ENCODE measurements at places on chromosomes 6 and 20. TPM values are rescaled to one million over a fixed set of nuclear protein-coding genes. Genes with fewer than 3 reads are reported as not detected.

DNA sequence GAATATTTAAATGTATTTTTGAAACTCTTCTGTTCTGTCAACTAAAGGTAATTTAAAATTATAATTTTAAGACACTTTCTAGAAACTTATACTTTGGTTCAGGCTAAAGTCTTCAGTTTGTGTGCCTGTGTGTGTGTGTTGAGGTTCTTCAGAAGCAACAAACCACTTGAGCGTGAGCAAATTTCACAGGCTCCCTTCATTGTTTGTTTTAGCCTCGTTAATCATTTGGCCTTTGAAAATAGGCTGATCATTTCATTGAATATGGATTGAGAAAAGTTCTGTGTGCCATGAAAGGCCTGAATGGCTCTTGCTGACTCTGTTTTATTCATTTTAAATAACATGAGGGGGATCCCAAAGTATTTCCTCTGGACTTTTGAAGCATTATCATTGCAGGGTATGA is 420.1 kb downstream of the CDKAL1 start:
- H3K4me1 ChIP-seq, result no peaks in the 10 kb centered on the region

The PI3 gene
- not detected for polyA plus RNA-seq

DNA sequence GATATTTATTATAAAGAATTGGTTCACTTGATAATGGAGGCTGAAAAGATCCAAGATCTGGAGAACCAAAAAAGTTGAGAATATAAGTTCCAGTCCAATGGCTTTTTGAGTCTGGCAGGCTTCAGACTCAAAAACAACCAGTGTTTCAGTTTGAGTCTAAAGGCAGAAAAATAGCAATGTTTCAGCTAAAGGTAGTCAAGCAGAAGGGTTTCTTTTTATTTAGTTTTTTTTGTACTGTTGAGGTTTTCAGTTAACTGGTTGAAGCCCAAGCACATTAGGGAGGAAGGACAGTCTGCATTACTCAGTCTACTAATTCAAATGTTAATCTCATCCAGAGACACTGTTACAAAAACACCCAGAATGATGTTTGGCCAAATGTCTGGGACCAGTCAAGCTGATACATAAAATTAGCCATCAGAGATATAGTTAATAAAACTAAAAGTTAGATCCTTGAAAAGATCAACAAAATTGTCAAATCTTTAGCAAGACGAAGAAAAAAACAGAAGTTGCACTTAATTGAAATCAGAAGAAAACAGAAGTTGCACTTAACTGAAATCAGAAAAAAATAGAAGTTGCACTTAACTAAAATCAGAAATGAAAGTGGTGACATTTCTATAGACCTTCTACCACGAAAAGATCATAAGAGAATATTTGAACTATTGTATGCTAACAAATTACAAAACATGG is 980.3 kb upstream of the FLRT3 start:
- H3K4me3 ChIP-seq, result no peak overlapping the region
- no peak for DNase-seq
- H3K36me3 ChIP-seq, result no peaks in the 10 kb centered on the region
- no peaks in the 10 kb centered on the region for H3K4me1 ChIP-seq

GRCh38 chr20:37529968-37530600 is 2.4 kb upstream of the BLCAP start:
- no peaks in the 10 kb centered on the region for H3K36me3 ChIP-seq
- no peak overlapping the region for H3K27ac ChIP-seq
- H3K4me3 ChIP-seq, result no peak overlapping the region
- H3K27me3 ChIP-seq, result no peaks in the 10 kb centered on the region
- H3K4me1 ChIP-seq, result peaks cover 29% of the 10 kb centered on the region

GRCh38 chr6:42038163-42038562 is 12.2 kb upstream of the TAF8 start:
- peaks cover 80% of the 10 kb centered on the region for H3K4me1 ChIP-seq
- H3K27me3 ChIP-seq, result no peaks in the 10 kb centered on the region
- DNase-seq, result no peak
- H3K4me3 ChIP-seq, result no peak overlapping the region

DNA sequence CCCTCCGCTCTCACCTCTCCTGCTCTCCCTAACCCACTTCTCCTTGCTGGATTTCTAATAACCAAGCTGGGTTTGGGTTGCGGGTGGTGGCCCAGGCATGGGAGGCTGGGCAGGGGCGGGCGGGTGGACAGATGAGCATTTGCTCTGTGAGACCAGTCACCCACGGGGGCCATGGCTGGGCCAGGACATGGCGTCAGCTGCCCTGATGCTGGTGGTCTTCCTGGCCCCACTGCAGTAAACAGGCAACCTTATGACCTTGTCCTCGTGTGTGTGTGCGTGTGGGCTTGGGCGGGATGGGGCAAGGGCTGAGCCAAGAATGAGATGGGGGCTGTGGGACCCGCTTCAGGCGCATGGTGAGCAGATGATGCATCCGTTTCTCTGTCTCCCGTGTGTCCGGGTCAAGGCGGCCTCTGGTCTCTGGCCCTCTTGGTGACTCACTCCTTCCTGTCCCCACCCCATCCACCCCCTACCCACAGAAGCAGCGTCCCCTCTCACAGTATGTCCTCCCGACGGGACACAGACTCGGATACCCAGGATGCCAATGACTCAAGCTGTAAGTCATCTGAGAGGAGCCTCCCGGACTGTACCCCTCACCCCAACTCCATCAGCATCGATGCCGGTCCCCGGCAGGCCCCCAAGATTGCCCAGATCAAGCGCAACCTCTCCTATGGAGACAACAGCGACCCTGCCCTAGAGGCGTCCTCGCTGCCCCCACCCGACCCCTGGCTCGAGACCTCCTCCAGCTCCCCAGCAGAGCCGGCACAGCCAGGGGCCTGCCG is 41.4 kb upstream of the MYL9 start:
- H3K4me3 ChIP-seq, result no peak overlapping the region
- H3K36me3 ChIP-seq, result peaks cover 51% of the 10 kb centered on the region
- H3K4me1 ChIP-seq, result peaks cover 11% of the 10 kb centered on the region
- no peaks in the 10 kb centered on the region for H3K27me3 ChIP-seq

DNA sequence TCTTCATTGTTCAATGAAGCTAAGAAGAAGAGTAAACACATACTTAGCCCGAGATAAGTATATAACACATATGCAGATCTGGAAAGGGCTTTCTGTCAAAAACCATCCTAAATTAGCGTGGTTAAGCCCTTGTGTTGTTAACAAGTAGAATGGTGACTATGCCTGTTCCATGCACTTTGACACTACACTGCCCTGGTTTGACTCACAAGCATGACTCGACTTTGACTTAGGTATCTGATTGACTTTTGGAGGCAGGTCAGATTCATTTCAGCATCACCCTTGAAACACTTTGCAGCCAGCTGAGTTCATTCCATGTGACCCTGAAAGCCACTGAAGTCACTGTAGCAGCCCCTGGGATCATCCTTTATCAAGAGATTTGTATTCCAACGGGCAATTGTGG is 239.8 kb downstream of the TBX18 start:
- H3K4me3 ChIP-seq, result no peak overlapping the region
- H3K36me3 ChIP-seq, result no peaks in the 10 kb centered on the region
- DNase-seq, result no peak
- H3K4me1 ChIP-seq, result no peaks in the 10 kb centered on the region
- no peak overlapping the region for H3K27ac ChIP-seq

GRCh38 chr20:3767427-3768341 is at the start of gene ADISSP:
Gene ADISSP (minus strand): TSS chr20:3767753. CDS start chr20:3760100, 7,653 bp downstream.
- H3K27ac ChIP-seq, result peak within 1 kb of the TSS; percentile 99
- H3K4me1 ChIP-seq, result peaks cover 24% of the 10 kb centered on the region
- no peaks in the 10 kb centered on the region for H3K36me3 ChIP-seq
- no peaks in the 10 kb centered on the region for H3K27me3 ChIP-seq
- DNase-seq, result peak; percentile 94

The CALHM6 gene
- polyA plus RNA-seq, result 3.4 TPM

- H3K27me3 ChIP-seq, result peaks cover 8% of the 10 kb centered on the region
- H3K36me3 ChIP-seq, result no peaks in the 10 kb centered on the region
- no peaks in the 10 kb centered on the region for H3K4me1 ChIP-seq
- H3K27ac ChIP-seq, result no peak overlapping the region
- H3K4me3 ChIP-seq, result no peak overlapping the region
- no peak for DNase-seq
Observed at GRCh38 chr6:110485491-110485890, 9.1 kb upstream of the SLC22A16 start.

The UNC93A gene
- polyA plus RNA-seq, result not detected

DNA sequence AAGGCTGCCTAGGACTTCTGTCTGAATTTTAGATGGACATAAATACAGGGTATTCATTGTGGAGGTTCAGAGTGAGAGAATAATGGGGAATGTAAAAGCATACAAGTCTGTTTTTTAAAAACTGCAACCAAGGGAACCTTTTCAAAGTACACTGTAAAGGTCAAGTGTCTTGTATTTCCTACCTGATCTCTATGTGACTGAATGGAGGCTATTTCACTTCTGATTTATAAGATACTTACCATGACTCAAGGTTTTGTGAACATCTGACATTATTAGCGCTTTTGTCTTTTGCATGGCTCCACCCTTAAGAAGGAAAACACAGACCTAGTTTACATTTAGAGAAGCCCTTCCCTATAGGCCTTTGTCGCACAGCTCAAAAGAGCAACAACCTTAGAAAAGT is 126.5 kb downstream of the ZFAND3 start:
- H3K4me3 ChIP-seq, result no peak overlapping the region
- no peaks in the 10 kb centered on the region for H3K4me1 ChIP-seq
- H3K27me3 ChIP-seq, result no peaks in the 10 kb centered on the region
- H3K36me3 ChIP-seq, result no peaks in the 10 kb centered on the region
- no peak overlapping the region for H3K27ac ChIP-seq
- no peak for DNase-seq

DNA sequence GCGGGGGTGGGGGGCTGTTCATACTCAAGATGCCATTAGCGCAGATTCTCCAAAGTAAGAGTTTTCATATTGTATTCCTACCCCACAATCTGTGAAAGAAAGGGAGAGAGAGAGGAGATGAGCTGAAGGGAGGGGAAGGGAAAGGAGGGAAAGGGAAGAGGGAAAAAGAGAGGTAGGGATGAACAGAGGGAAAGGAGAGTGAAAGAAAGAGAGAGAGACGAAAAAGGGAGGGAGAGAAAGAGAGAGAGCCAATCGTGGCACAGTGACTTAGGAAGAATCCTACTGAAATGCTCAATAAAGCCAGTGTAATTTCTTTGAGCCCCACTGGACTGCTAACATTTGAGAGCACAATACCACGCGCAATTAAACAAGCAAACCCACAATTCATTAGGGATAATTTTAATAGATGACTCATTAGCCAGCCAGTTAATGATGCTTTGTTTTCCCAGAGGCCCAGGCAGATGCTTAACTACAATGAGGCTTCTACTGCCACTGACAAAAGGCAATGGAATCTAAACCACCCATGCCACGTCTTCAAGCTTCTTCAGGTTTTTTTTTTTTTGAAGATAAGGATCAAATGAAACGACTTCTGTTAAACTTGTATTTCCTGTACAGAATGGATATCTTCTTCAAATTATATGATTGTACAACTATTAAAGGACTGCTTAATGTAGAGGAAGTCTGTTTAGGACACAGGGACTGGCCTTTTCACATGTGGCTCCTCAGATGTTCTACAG is 306.8 kb downstream of the FOXC1 start:
- no peaks in the 10 kb centered on the region for H3K36me3 ChIP-seq
- H3K4me3 ChIP-seq, result no peak overlapping the region
- DNase-seq, result no peak
- H3K27ac ChIP-seq, result no peak overlapping the region
- no peaks in the 10 kb centered on the region for H3K4me1 ChIP-seq

GRCh38 chr20:48912065-48912464 is 9.4 kb upstream of the ARFGEF2 start:
- H3K27ac ChIP-seq, result no peak overlapping the region
- H3K4me1 ChIP-seq, result no peaks in the 10 kb centered on the region
- DNase-seq, result no peak
- H3K27me3 ChIP-seq, result no peaks in the 10 kb centered on the region
- H3K36me3 ChIP-seq, result no peaks in the 10 kb centered on the region

- H3K4me1 ChIP-seq, result no peaks in the 10 kb centered on the region
- H3K4me3 ChIP-seq, result no peak overlapping the region
- no peaks in the 10 kb centered on the region for H3K27me3 ChIP-seq
- H3K27ac ChIP-seq, result no peak overlapping the region
Observed at GRCh38 chr6:46898006-46898405, 23.7 kb downstream of the ADGRF5 start.

The ZNF165 gene
- polyA plus RNA-seq, result 0.57 TPM

DNA sequence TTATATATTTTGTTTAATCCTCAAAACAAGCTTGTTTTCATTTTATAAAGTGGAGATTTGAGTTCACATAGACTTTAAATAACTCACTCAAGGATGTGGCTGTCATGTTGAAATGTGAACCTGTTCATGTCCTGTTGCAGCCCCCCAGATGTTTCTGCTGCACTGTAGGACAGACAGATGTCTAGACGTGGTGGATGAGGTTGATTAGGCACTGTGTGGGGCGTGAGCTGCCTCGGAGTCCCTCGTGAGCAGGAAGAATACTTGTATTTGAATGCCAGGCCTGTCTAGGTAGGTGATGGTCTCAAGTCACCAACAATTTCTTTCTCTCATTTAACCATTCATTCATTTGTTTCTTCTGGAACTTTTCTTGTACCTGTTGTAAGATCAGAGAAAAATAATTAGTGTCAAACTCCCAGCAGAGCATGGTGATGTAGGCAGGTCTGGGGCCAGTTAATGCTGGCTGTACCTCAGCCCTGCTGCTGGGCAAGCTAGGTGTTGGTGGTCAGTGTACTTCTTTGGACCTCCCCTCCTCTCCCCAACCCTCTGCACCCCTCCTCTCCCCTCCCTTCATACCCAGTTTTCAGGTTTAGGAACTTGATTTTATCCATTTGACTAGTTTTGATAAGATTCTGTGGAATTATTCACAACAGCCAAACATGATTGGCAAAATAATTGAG is 34.0 kb downstream of the AFDN start:
- DNase-seq, result no peak
- no peak overlapping the region for H3K27ac ChIP-seq
- H3K4me3 ChIP-seq, result no peak overlapping the region
- H3K27me3 ChIP-seq, result no peaks in the 10 kb centered on the region

The SLCO4A1 gene
- 1.8 TPM for polyA plus RNA-seq

The TLDC2 gene
- polyA plus RNA-seq, result 0.45 TPM

The RIOK1 gene
- 16.6 TPM for polyA plus RNA-seq

DNA sequence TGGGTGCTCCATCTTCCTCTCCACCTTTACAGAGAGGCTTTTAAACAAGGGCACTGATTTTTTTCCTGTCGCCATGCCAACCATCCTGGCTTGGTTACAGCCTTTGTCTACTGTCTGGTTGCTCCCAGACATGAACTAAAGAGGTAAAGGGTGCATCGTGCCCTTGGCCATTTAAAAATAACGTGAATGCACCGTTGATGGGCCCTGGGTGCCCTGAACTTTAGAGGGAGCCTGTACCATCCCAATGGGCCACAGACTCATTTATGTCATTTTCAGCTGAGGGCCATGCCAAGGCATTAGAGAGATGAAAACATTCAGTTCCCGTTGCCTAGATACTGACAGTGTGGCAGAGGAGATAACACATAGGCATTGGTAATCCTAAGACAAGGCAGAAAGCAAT is 23.3 kb downstream of the TMC2 start:
- no peak overlapping the region for H3K27ac ChIP-seq
- H3K4me1 ChIP-seq, result peaks cover 3% of the 10 kb centered on the region

Measured in CD4-positive, CD25-positive, alpha-beta regulatory T cell (primary cell).